Left cardiac atrium (tissue), 4 donors: ENCODE measurements at places on chromosomes 13 and 19. TPM values are rescaled to one million over a fixed set of nuclear protein-coding genes. Genes with fewer than 3 reads are reported as not detected.

GRCh38 chr19:1616875-1617274 is 11.6 kb upstream of the UQCR11 start:
- no peak for DNase-seq

The SLC7A9 gene
- total RNA-seq: 0.13 TPM

DNA sequence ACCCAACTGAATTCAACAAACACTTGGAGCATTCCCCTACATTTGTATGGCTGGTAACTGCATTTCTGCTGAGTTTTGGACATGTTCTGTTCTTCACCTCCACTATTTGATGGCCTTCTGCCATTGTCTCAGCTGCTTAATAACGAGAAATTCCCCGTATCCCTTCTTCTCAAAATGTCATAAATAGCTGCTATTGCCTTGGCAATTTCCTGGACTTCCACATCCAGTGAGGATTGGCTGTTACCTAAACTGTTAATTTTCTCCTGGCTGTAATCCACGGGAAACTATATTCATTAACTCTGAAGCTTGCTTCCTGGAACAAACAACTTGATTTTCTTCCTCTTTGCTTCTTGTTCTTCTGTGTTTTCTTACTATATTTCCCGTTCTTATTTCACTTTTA is 69.5 kb upstream of the TDRD3 start:
- no peak for DNase-seq

DNA sequence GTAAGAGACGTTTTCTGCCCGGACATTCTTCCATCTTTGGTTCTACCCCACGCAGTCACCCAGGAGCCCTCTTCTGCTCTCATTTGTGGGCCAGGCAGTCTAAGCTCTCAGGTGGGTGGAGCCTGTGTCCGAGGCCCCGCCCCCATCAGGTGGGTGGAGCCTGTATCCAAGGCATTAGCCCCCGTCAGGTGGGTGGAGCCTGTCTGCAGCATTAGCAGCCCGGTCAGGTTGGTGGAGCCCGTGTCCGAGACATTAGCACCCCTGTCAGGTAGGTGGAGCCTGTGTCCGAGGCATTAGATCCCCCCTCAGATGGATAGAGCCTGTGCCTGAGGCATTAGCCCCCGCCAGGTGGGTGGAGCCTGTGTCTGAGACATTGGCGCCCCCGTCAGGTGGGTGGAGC is 45.5 kb upstream of the C13orf46 start:
- no peak for DNase-seq

The XAB2 gene
- total RNA-seq: 24.1 TPM

DNA sequence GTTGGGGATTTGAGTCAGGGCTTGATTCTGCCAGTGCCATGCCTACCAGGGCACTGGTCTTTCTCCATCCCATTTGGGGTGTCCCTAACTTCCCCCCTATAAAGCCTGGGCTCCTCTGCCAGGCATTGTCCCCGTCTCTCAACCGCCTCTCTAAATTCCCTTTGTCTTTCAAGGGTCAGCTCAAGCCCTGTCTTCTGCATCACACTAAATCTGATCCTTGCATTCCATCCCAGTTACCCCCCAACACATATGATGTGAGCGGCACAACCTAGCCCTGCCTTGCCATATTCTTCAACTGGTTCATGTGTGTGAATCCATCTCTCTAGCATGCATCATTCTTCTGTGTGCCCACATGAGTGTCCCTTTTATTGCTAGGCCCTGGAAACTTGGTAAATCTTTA is 480.9 kb downstream of the ZNF536 start:
- no peak for DNase-seq
